HS-5 (cell line): ENCODE measurements at places on chromosomes 12 and 14.

- DNase-seq = peak; percentile 93
Observed at GRCh38 chr12:47082796-47083621, 3.2 kb upstream of the AMIGO2 start.

DNA sequence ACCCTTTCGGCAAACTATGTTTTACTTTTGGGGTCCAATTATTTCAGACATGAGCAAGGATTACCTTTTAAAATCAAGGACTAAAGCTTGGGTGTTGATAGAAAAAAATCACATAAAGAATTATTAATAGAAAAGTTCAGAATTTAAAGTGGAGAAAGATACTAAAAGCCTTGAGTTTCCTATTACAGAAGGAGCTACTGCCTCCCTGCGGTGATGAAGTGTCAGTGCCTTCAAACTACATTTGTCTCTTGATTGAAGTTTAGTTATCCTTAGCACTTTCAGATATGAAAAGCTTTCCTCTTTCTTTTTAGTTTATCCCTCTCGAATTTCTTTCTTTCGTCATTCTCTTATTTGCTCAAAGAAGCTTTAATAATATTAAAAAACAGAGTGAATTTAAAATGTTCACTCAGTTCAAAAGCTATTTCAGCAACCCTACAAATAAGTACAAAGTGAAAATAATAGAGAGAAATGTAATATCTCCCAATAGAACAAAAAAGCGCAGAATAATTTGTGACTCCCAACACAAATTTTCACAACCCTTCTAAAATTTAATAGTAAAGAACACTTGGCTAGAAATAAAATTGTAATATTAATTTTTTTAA, 87.6 kb downstream of the SEC23A start:
- DNase-seq = peak; percentile 5

DNA sequence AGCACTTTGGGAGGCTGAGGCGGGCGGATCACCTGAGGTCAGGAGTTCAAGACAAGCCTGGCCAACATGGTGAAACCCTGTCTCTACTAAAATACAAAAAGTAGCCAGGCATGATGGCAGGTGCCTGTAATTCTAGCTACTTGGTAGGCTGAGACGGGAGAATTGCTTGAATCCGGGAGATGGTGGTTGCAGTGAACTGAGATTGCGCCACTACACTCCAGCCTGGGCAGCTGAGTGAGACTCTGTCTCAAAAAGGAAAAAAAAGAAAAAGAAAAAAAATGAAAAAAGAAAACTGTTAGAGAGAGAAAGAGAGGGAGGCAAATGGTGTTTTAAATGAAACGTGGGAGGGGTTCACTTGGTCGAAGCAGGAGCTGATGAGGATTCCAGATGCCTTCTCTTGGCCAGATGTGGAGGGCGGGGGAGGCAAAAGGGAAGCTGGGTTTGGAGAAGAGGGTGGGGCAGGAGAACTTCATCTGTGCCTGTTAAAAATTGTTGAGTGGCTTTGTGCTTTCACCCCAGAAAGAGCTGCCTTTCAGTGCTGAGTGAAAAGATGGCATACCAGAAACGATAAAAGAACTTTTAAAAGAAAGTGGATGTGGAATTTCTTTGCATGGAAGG, 1.1 kb downstream of the EMP1 start:
- DNase-seq = no peak

- no peak for DNase-seq
Observed at GRCh38 chr14:91158091-91158790, 44.4 kb downstream of the DGLUCY start.

DNA sequence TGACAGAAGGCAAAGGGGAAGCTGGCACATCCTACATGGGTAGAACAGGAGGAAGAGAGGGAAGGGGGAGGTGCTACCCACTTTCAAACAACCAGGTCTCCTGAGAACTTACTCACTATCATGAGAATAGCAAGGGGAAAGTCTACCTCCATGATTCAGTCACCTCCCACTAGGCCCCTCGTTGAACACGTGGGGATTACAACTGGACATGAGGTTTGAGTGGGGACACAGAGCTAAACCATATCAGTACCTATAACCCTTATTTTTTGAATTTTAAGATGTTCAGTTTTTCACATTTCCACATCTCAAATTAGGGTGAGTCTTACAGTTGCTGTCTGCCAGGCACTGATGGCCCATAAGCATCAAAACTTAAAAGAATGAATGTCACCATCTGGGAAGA, 80.2 kb upstream of the ST8SIA1 start:
- DNase-seq = no peak

GRCh38 chr12:132639956-132640520, 21.5 kb downstream of the P2RX2 start:
- no peak for DNase-seq

GRCh38 chr14:62162998-62163589, 400.9 kb downstream of the SNAPC1 start:
- DNase-seq = no peak

DNA sequence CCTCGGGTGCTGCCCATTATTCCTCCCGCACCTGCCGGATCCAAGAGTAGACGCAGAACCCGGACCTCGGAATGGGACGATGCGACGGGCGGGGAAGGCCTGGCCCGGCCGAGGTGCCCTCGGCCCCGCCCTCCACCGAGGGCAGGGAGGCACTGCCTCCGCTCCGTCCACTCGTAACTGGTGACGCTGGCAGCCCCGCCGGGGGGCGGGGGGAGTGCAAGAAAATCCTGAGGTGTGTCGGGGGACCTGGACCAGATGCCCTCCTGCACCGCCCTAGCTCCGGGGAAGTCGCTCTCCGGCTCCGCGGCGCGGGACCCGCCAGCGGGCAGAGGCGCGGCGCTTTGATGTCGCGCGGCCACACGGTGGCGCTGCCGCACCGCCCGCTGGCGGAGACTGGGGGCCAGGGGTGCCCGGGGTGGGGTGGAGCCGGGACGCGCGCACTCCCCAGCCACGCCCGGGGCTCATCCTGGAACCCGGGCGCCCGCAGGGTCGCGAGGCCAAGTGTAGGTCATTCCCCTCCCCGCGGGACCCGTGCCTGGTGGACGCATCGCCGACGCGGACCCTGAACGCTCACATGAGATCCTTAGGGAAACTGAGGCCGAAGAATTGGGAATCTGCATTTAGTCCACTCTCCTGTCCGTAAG, 202.8 kb downstream of the TTC8 start:
- DNase-seq = no peak

DNA sequence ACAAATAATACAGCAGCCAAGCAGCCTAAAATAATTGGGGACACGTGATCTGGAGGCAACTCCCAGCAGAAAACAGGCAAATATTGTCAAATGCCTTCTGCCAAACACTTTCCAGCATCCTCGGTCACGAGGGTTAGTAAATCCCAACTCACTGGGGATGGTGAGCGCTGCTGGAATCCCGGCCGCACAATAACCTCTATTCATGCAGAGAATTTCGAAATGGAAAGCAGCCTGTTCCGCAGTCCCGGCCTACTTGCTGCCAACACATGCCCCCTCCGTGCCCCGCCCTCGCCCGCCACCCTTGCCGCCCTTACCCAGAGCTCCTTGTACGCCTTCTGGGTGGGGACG, 62.2 kb downstream of the RFX4 start:
- no peak for DNase-seq

GRCh38 chr12:121005346-121005815, 10.9 kb downstream of the C12orf43 start:
- DNase-seq = no peak

- DNase-seq = no peak
Observed at GRCh38 chr12:107374161-107374840, 281.0 kb upstream of the CRY1 start.

- DNase-seq = no peak
Observed at GRCh38 chr14:76844223-76844622, 18.0 kb downstream of the LRRC74A start.

- DNase-seq = peak; percentile 77
Observed at GRCh38 chr14:96268431-96269358, 12.7 kb downstream of the BDKRB1 start.

- no peak for DNase-seq
Observed at GRCh38 chr12:119772431-119772830, 104.5 kb downstream of the PRKAB1 start.

GRCh38 chr12:53944209-53944608, 5.6 kb downstream of the HOXC13 start:
- DNase-seq = no peak
